ENCODE measurements at places on chromosomes 6 and 20. TPM values are rescaled to one million over a fixed set of nuclear protein-coding genes. Genes with fewer than 3 reads are reported as not detected.

OR12D3 gene
- total RNA-seq = not detected

HLA-DQA1 gene
- total RNA-seq = 1.7 TPM

TMC2 gene
- not detected for total RNA-seq

FAM83B gene
- total RNA-seq = 5.7 TPM

PLG gene
- not detected for total RNA-seq

DNA sequence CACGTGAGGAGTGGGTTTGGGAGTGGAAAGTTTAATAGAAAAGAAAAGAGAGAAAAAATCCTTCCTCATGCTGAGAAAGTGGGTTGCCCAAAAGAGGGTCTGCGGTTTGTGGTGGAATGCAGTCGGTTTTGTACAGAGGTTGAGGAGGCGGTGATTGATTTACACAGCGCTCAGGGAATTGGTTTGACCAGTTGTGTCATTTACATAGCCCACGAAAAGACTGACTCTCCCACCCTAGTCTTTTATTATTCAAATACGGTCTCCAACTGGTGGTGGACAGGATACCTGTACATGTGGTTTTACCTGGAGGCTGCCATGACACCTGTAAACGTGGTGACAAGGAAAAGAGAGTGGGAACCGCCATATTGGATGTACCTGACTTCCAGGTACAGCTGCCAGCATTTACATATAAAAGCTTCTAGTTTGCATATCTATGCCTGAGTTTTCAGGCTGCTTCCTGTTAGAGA lies 42.1 kb downstream of the HLA-DPB1 start:
- H3K36me3 ChIP-seq = peaks cover 12% of the 10 kb centered on the region
- H3K4me1 ChIP-seq = peaks cover 9% of the 10 kb centered on the region
- peak overlapping the region; percentile 77 for H3K27ac ChIP-seq
- DNase-seq = peak; percentile 60
- no peaks in the 10 kb centered on the region for H3K27me3 ChIP-seq

DNA sequence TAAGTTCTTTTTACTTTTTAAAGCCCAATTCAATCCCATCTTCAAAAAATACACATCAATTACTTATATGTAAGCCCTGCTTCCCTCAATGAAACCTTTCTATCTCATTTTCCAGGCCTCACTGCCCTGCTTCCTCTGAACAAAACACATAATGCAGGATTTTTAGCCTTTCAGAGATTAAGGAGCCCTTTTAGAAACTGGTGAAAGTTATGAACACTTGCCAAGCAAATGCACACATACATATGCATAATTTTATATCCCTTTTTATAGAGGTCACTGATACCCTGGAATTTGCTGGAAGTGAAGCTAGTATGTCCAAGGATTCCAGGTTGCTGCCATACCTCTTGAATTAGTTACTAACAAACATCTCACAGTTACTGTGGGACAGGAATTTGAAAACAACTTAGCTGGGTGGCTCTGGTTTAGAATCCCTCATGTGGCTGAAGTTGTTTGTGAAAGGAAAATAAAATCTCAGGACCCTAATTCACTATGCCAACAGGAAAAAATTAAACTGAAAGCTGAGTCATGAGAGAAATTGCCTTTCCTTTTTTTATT lies 75.8 kb downstream of the UBE3D start:
- H3K4me1 ChIP-seq = no peaks in the 10 kb centered on the region
- H3K27ac ChIP-seq = no peak overlapping the region
- H3K36me3 ChIP-seq = no peaks in the 10 kb centered on the region
- DNase-seq = no peak
- no peak overlapping the region for H3K4me3 ChIP-seq
- H3K27me3 ChIP-seq = no peaks in the 10 kb centered on the region

GRCh38 chr6:105622226-105622625 lies 219.3 kb upstream of the PREP start:
- no peaks in the 10 kb centered on the region for H3K4me1 ChIP-seq
- no peak overlapping the region for H3K4me3 ChIP-seq
- no peak for DNase-seq
- H3K27ac ChIP-seq = no peak overlapping the region
- H3K36me3 ChIP-seq = no peaks in the 10 kb centered on the region
- H3K27me3 ChIP-seq = no peaks in the 10 kb centered on the region

DNA sequence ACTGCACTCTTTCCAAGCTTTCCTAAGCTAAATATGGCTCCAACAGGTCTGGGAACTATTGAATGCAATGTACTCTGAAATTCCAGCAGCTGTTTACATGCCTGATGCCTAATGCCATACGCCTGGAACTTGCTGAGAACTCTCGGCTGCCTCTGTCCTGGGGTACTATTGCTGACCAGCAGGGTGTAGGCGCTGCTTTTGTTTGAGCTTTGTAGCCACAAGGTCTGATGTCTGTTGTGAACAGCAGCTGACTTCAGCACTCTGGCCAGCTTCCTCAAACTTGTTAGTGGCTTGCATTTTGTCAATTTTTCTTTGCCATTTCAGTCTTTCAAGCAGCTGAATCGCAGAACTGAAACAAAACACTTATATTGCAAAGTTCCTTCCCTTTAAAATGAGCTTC lies 26.7 kb downstream of the SAYSD1 start:
- H3K36me3 ChIP-seq = no peaks in the 10 kb centered on the region
- peaks cover 6% of the 10 kb centered on the region for H3K4me1 ChIP-seq
- H3K27me3 ChIP-seq = no peaks in the 10 kb centered on the region

DNA sequence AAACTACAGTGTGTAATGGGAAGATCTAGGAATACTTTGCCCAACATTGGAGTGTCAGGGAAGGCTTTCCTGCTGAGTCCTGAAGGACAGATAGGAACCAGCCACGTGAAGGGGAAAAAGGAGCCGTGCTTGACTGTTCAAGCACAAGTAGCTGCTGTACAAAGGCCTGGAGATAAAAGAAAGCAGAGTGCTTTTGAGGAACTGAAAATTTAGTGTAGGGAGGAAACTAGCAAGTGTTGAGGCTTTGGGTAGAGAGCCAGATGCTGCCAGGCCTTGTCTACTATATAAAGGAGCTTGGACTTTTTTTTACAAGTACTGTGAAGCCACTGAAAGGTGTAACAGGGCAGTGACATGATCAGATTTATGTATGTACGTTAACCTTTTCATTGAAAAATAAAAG lies 39.0 kb downstream of the DSE start:
- H3K4me1 ChIP-seq = peaks cover 4% of the 10 kb centered on the region
- no peak for DNase-seq
- no peak overlapping the region for H3K27ac ChIP-seq
- peaks cover 9% of the 10 kb centered on the region for H3K36me3 ChIP-seq

GRCh38 chr20:363319-364078 lies 16.6 kb downstream of the NRSN2 start:
- DNase-seq = no peak
- H3K27me3 ChIP-seq = no peaks in the 10 kb centered on the region
- H3K4me1 ChIP-seq = no peaks in the 10 kb centered on the region
- H3K36me3 ChIP-seq = no peaks in the 10 kb centered on the region
- H3K27ac ChIP-seq = no peak overlapping the region
- no peak overlapping the region for H3K4me3 ChIP-seq

GRCh38 chr6:80508885-80509630 lies 402.6 kb downstream of the BCKDHB start:
- no peaks in the 10 kb centered on the region for H3K4me1 ChIP-seq
- no peak overlapping the region for H3K27ac ChIP-seq
- DNase-seq = no peak
- H3K4me3 ChIP-seq = no peak overlapping the region

DNA sequence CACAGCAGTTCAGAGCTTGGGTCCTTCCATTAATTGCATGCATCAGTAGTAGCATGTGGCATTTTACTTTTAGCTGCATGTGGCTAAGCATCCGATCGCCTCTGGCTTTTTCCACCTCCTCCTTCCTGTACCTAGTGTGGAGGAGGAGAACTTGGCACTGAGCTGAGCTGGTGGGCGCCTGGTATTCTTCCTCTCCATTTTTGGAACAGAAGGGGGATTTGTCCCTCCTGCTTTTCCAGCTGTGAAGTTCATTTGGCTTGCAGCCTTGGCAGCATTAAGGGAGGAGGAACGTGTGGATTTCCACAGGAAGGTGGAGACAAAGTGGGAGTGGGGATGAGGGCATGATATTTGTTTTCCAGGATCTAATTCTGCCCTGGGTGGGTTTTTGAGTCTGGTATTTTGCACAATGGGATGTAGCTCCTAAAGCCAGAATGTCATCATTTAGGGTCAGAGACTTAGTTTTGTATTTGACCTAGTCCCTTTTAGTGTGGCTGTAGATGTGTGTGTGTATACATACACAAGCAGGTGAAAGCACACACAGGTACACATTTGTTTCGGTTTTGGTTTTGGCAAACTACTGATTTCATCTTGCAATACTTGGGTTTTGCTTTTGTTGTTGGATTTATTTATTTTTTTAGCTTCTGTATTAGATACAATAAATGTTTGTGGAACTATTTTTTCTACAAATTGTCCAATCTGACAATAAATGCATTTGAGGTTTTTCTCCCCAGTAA lies 90.0 kb downstream of the SASH1 start:
- 0 out of 3 replicates have a peak, but pooled peaks cover 2% of the 10 kb centered on the region for H3K36me3 ChIP-seq
- DNase-seq = no peak
- H3K4me3 ChIP-seq = no peak overlapping the region
- no peak overlapping the region for H3K27ac ChIP-seq

Data from H9 (cell line).